ENCODE measurements at places on chromosomes 1 and 21. TPM values are rescaled to one million over a fixed set of nuclear protein-coding genes. Genes with fewer than 3 reads are reported as not detected.
A peak's percentile ranks its signal among the peaks of the same experiment; 100 is the strongest.

DNA sequence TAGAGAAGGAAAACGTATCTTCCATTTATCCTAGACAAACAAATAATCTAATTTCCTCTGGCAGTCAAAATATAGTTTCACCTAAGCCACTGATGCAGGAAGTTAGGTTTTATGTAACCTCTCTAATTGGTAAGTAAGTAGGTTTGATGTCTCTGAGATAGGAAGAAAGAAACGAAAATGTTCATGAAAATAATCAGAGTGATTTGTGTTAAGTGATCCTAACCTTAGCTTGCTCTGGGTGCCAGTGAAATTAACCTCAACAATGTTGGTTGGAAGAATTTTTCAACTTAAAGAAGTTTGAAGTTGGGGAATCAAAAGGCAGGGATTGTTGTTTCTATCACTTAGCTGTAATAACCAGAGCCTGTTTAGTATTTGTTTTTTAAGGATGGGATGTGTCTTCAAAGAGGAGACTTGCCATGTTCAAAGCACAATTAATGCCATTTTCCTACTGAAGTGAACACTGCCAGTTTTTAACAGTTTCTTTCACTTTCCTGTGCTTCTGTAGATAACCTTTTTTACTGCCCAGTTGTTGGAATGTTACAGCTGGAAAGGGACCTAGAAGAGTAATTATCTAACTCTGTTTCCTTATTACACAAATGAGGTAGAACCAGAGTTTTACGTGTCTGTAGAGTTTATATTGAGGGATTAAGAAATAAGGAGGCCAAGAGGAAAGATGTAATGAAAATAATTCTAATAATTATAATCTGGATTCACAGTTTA is 18.4 kb downstream of the HIPK1 start:
- no peak for DNase-seq

DNA sequence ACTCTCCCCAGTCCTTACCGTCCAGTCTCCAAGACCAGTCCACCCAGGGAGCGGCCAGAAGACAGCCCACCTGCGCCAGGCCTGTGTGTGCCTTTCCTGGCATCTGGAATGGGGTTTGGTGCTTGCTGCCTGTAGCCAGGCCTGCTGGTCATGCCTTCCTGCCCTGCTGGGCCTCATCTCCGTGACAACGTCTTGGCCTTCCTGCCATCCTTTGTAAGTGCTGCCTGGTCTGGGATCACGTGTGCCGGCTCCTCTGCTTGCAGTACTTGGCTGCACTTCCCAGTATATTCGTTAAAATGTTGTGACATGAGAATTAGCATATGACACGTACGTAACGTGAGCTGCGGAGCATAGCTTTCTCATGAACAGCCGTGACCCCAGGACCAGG is 145.3 kb upstream of the COL6A1 start:
- no peak for DNase-seq

DNA sequence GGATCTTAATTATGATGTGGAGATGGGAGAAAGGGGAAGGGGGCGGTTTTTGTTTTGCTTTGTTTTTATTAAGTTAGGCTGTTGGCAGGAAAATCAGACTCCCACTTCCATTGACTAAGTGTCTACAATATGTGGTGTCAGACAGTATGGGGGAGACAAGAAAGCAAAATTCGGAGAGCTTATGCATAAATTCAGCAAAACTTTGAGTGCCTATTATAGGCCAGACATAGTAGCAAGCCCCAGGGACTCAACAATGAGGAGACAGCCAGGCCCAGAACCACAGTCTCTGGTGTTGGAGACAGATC is 835 bp upstream of the TSPAN2 start:
- no peak for DNase-seq

DNA sequence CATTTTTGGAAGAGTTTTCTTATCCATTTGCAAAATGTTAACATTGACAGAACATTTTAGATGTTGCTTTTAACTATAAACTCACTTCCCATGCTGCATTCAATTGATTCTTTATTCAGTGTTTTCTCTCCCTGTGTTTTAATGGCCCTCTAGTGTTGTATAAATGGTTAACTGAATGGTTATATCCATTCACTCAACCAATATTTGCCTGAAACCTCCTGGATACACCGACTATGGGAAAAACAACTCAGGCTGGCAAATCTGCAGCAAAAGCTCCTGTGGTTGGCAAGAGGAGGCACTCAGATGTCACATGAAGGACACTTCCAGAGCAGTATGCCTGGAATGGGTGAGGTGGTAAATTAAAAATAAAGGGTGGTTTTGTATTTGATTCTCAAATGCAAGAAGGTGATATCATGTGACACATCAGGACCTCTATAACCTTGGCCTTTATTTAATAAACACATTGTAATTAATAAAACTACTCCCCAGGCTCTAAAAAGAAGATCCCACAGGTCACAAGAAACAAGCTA is 107.6 kb downstream of the BCAR3 start:
- DNase-seq, result no peak

- peak; percentile 24 for DNase-seq
Measured at GRCh38 chr1:1796466-1796865, 18.2 kb upstream of the NADK start.

DNA sequence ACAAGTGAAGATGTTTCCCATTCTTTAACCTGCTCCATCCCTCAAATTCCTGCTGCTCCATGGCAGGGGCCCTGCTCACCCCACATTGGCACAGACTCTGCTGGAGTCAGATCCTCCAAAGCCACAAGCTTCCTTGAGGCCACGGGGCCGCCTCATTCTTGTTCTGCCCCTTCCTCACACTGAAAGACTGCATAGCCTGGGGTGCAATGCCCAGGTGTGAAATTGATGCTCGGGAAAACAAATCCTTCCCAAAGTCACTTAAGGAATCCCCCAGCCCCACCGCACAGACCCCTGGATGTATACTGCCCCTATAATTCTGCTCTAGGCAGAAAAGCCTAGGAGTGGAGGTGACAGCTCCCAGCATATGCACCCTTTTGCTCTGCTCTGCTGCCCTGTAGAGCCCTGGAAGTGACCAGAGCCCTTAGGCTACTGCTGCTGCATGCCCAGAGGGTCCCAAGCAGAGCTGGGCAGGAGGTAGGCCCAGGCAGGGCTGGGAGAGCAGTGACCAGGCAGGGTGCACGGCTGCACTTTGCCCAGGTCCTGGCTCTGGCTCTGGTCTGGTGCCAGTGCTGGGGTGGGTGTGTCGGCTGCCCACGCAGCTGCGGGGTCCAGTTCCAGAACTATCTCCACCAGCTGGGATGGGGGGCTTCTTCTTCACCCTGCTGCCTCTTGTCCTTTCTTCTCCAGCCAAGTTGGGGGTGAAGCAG is 1.6 kb downstream of the HES2 start:
- no peak for DNase-seq

GRCh38 chr1:10737651-10738050 is 58.8 kb downstream of the CASZ1 start:
- DNase-seq, result no peak

DNA sequence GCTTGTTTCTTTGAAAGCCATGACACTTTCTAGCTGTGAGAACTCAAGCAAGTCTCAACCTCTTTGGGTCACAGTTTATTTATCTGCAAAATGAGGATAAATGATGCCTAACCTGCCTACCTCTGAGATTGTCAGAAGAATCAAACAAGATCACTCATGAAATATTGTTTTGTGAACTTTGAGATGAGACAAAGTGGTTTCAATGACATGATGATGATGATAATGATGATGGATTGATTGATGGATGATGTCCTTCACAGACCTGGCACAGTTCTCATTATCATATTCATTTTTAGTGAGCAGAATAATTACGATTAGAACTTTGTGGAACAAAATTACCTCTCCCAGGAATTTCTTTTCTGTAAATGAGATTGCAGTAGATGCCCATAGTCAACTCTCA is 129.2 kb downstream of the HHIPL2 start:
- DNase-seq, result no peak

DNA sequence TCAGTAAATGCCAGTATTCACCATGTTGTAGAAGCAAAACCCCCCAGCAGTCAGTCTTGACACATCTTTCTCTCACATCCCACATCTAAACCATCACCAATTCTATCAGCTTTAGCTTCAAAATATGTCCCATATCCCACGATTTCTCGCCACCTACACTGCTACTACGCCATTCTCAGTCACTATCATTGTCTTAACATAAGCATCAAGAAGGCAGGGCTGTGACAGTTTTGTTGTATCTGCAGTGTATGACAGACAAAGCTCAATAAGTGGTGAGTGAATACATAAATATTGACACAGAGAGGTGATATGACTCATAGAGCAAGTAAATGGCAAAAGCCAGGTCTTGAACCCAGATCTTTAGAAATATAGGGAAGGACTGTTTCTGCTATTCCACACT is 59.9 kb downstream of the JAK1 start:
- DNase-seq, result no peak

- DNase-seq, result no peak
Measured at GRCh38 chr1:18901952-18902522, 318 bp downstream of the ALDH4A1 start.

GRCh38 chr1:91406773-91407389 is 2.2 kb upstream of the HFM1 start:
- no peak for DNase-seq

- no peak for DNase-seq
Measured at GRCh38 chr21:21247424-21247823, 249.2 kb downstream of the NCAM2 start.

GRCh38 chr21:43938751-43939442 is 73.2 kb upstream of the TRAPPC10 start:
- peak; percentile 89 for DNase-seq

DNA sequence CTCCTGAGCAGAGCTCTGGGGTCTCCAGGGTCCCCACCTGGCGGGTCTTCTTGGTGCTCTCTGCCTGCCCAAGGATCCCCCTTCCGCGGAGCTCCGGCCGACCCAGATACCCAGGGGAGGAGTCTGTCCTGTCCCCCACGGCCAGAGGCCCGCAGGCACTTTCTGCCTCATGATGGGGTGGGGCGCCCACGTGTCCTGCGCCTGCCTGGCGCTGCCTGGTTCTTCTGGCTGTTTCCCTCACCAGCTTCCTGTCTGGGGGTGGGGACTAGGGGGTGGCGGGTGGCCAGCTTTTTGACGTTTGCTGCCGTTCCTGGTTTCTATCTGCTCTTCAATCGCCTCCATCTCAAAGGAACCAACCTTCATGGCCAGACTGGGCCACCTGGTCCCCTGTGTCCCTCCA is 313.3 kb upstream of the VAMP3 start:
- no peak for DNase-seq

DNA sequence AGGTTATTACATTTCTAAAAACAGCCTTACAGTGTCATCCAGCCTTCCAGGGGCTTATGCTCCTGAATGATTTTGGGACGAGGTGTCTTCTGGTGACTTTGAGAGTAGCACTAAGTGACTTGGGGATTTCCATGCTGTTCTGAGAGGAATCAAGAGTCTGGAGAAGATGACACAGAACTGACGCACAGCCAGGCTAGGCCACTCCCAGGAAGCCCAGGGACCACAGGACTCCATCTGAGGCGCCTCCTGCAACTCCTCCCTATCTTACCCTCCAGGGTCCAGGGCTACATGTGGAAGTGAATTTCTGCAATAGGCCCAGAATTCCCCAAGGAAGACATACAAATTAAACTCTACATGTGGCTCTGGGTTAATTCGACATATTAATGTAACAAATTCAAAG is 92.5 kb downstream of the SLC25A24 start:
- no peak for DNase-seq

DNA sequence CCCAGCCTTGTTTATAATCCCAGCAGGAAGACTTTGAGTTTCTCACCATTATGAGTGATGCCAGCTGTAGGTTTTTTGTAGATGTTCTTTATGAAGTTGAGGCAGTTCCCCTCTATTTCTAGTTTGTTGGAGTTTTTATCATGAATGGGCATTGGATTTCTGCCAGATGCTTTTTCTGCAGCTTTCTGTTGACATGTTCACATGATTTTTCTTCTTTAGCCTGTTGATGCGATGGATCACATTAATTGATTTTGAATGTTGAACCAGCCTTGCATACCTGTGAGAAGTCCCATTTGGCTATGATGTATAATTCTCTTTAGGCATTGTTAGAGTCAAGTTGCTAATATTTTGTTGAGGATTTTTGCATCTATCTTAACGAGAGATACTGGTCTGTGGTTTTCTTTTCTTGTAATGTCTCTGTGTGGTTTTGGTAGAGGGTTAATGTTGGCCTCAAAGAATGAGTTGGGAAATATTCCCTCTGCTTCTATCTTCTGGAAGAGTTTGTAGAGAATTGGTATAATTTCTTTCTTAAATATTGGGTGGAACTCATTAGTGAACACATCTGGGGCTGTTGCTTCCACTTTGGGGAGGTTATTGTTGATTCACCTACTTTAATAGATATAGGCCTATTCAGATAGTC is 33.2 kb downstream of the ZBTB40 start:
- no peak for DNase-seq

DNA sequence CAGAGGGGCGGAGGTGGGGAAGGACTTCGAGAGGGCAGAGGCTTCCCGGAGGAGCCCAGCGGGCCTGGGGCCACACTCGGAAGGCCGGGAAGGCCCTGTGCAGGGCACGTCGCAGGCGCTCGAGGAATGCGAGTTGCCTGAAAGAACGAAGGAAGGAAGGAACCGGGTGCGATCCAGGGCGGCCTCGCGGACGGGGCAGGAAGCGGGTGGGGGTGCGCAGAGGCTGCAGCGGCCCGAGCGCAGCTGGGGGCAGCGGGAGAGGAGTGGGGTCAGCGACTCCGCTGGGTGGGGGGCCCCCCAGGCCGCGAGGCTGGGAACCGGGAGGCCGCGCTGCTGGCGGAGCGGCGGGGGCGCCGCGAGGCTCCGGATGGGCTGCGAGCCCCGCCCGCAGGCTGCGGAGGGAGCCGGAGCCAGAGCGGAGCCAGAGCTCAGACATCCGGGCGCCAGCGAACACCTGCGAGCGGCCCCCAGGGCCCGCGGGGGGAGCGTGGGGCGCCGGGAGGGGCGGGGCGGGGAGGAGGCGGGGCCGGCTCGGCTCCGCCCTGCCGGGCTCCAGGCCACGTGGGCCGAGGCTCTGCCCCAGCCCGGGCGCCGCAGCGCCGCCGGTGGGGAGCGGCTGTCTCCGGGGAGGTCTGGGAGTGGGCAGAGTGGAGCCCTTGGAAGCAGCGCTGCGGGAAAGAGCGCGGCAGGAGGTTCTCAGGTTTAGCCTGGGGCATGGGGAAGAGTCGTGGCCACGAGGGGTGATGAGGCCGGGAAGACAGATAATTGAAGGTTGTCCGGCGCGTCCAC is 4.6 kb downstream of the ID3 start:
- DNase-seq, result peak; percentile 82

- no peak for DNase-seq
Measured at GRCh38 chr1:60916906-60917305, 165.5 kb upstream of the NFIA start.

- no peak for DNase-seq
Measured at GRCh38 chr1:240517891-240518290, 94.1 kb downstream of the GREM2 start.

Gene PRAMEF25
- not detected for total RNA-seq

Gene RNU1-1
- total RNA-seq, result 3,650 TPM

Gene TRIM67
- not detected for total RNA-seq

Gene SLC35F3
- total RNA-seq, result 4.6 TPM

Gene OR2T33
- total RNA-seq, result not detected

Gene VWA5B1
- 0.16 TPM for total RNA-seq

Gene DLGAP3
- 0.91 TPM for total RNA-seq

Gene ADAMTS5
- not detected for total RNA-seq

Gene MIGA1
- 15.2 TPM for total RNA-seq

Gene KIF26B
- not detected for total RNA-seq

Gene PRDM16
- total RNA-seq, result 0.16 TPM

Gene C8A
- not detected for total RNA-seq

Gene UBASH3A
- 80.5 TPM for total RNA-seq

Gene SELP
- total RNA-seq, result 1.3 TPM

Gene ALG14
- total RNA-seq, result 0.40 TPM
